ENCODE measurements at places on chromosomes 3 and 15. TPM values are rescaled to one million over a fixed set of nuclear protein-coding genes. Genes with fewer than 3 reads are reported as not detected.

MYL3 gene
- not detected for total RNA-seq

TGM5 gene
- total RNA-seq, result not detected

KY gene
- total RNA-seq, result 0.07 TPM

GRAMD2A gene
- total RNA-seq, result not detected

DENND4A gene
- total RNA-seq, result 6.4 TPM

STRA6 gene
- 71.4 TPM for total RNA-seq

MCF2L2 gene
- total RNA-seq, result 0.75 TPM

IQSEC1 gene
- total RNA-seq, result 13.5 TPM

BRPF1 gene
- total RNA-seq, result 18.9 TPM

ONECUT1 gene
- 0.51 TPM for total RNA-seq

TGM4 gene
- total RNA-seq, result 0.12 TPM

GXYLT2 gene
- 3.5 TPM for total RNA-seq

BCL2A1 gene
- total RNA-seq, result 11.4 TPM

ARPIN gene
- 11.4 TPM for total RNA-seq

CHRM5 gene
- total RNA-seq, result not detected

NANOGP8 gene
- not detected for total RNA-seq

GCSAM gene
- not detected for total RNA-seq

LEKR1 gene
- total RNA-seq, result 1.0 TPM

CYP1A1 gene
- total RNA-seq, result 2.1 TPM

ZNF502 gene
- total RNA-seq, result 1.8 TPM

GOLGA8R gene
- 0.34 TPM for total RNA-seq

NDUFB4 gene
- total RNA-seq, result 222 TPM

MINDY2 gene
- total RNA-seq, result 7.7 TPM

GOLGA6A gene
- not detected for total RNA-seq

VIPR1 gene
- 0.47 TPM for total RNA-seq

TLR9 gene
- not detected for total RNA-seq

GABRR3 gene
- total RNA-seq, result not detected

TIGIT gene
- total RNA-seq, result not detected

CFAP161 gene
- total RNA-seq, result not detected

Data from A549 treated with ZK216348 at 1 μM for 4 hours (cell line).